ENCODE measurements at places on chromosomes 1 and 21.

GRCh38 chr1:177648138-177648537 is 321.7 kb downstream of the SEC16B start:
- DNase-seq, result no peak

DNA sequence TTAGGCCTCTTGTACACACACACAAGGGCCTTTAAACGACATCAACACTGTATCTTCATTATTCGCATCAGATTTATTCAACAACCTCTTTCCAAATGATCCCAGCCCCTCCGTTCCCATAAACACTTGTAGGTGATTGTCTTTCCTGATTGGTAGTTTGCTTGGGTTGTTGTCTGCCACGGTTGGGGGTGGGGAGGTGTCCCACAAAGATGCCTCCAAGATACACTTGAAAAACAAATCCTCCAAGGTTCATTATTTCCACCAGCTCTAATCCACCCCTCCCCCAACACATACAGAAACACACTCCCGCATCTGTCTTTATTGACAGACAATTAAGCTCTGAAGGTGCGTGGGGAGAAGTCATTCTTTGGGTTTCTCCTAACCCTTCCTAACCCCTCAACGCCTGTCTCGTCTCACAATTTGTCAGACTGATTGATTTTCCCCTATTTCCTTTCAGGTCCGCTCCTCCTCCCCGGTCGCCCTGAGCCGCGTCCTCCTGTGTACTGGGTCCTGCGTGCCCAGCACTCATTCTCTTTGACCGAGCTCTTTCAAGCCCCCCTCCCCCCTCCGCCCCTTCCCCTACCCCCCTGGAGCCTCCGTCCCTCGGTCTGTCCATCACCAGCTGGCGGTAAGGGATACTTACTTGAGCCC is 1.4 kb downstream of the WDR26 start:
- no peak for DNase-seq

DNA sequence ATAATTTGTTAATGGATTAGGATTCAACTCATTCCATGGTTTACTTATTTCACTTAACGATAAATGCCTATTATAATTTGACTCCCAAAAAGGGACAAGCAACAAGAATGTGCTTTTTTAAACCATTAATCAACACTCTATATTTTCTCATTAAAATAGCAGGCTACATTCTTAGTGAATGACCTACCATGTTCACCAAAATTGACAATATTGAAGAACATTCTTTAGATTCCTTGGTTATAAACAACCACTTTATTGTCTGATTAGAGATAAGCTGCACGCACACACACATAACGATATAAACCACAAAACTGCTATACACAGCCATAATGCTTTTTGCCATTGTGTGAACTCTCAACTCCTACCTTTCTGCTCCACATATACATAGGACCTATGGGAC is 75.4 kb upstream of the LRRC7 start:
- DNase-seq, result no peak

DNA sequence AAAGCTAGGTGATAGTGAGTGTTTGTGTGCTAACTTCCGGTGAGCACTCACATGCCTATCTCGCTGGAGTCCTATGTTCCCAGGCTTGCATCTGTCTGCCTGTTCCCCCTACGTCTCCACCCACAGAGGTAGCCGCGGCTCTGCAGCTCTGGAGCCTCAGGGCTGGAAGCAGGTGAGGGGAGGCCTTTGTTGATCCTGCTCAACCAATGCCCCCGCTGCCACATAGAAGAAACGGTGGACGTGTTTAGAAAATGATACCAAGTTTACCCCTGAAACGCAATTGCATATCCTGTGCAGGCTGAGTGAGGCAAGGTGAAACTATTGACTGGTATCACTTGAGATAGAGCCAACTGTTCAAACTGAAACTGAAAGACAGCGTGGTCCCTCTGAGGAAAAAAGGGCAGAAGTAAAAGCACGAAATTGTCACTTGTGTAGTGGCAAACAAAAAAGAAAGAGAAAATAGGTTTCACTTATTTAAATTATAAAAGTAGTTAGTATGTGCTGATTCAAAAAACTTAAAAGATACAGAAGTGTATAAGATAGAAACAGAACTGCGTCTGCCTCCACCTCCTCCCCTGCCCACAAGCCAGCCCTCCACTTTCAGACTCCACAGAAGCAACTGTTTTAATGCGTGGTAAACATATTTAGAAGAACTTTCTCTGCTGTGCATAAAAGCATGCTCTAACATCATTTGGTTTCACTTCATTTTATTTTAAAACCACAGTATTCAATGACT is 38.6 kb upstream of the ETS2 start:
- no peak for DNase-seq

GRCh38 chr1:2650967-2651645 is 18.3 kb upstream of the MMEL1 start:
- peak; percentile 37 for DNase-seq

GRCh38 chr1:22524481-22524880 is 38.8 kb upstream of the EPHA8 start:
- DNase-seq, result no peak

DNA sequence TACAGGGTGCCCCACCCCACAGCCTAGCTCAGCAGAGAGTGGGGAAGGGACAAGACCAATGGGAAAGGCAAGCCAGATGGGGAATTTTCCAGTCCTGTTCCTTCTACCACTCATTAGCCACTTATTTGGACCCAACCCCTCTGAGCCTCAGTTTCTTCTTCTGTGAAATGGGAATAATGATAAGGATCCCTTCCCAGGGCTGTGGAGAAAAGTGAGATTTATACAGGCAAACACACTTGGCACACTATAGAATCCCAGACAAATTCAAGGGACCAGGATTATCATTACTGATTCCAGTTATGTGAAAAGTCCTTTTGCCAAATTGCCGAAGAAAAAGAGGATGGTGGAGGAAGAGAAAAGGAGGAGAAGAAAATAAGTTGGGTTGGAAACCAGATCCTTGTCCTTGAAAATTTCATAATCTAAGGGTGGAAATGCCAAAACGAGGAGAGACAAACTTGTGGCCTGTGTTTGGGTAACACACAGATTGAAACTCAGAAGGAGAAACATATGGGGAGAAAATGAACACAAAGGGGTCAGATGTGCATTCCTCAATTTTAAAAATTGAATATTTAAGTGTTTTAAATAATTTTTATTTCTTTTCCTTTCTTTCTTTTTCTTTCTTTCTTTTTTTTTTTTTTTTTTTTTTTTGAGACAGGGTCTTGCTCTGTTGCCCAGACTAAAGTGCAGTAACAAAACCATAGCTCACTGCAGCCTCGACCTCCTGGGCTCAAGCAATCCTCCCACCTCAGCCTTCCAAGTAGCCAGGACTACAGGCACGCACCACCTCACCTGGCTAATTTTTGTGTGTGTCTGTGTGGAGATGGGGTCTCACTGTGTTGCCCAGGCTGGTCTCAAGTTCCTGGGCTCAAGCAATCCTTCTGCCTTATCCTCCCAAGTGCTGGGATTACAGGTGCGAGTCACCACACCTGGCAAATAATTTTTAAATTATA is 9.6 kb downstream of the CAPN2 start:
- no peak for DNase-seq

DNA sequence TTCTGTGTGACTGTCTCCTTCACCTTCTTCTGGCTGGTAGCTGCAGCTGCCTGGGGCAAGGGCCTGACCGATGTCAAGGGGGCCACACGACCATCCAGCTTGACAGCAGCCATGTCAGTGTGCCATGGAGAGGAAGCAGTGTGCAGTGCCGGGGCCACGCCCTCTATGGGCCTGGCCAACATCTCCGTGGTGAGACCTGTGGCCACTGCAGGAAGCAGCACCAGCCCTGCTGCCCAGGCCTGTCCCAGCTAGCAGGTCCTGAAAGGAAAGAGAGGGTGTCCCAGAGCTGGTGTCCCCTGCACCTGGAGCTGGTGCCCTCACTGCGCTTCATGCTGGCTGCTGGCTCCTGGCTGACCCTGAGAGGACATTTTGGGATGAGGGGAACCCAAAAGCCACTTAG is 5.9 kb upstream of the ATXN7L2 start:
- DNase-seq, result no peak

Data from sigmoid colon (tissue), 7 donors.